ENCODE measurements at places on chromosomes 2 and 18. TPM values are rescaled to one million over a fixed set of nuclear protein-coding genes. Genes with fewer than 3 reads are reported as not detected.
A peak's percentile ranks its signal among the peaks of the same experiment; 100 is the strongest.

Gene GRHL1
- 0.82 TPM for total RNA-seq

Gene SALL3
- 0.10 TPM for total RNA-seq

Gene ZAP70
- total RNA-seq, result 2.7 TPM

Gene ELOA2
- total RNA-seq, result not detected

DNA sequence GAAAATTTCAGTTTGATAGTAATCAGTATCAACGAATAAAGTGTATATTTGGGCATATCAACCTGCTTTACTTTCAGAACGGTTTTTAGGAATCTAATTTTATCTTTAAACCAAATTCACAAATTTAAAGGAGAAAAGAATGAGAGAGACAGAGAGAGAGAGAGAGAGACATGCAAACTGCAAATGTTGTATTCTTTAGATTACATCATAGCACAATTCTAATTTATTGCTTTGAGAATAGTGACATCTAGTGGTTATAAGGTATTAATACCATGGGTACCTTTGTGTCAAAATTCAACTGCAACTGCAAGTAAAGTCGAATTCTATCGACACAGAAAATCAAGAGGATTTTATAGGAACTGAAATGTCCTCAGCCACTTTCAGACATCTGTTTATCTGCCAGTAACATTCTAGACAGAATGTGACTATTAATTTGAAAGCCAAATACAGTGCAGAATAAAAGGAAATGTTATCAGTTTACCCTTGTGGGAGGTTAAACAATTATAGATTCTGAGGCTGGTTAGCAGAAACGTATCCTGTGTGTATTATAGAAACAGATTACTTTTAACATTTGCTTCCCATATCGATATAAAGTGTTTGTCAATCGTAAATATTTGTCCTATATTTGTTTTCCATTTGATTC lies 529.8 kb upstream of the VRK2 start:
- peak; percentile 20 for DNase-seq

DNA sequence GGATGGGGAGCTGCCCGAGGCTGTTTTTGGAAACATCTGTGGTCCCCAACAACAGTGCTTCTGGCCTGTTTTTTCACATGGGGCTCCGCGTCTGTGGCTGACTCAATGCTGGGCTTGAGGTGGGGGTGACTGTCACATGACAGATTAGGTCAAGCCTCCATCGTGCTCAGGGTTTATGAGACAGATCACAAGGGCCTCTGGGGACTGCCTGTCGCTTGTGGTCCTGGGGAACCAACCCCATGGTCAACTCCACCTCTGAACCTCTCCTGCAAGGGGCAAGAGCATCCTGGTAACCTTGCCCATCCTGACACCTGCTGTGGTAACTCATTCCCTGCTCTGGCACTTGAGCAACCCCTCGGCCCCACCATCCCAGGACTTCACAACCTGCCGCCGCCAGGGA lies 47.6 kb upstream of the SH3RF3 start:
- DNase-seq, result no peak

DNA sequence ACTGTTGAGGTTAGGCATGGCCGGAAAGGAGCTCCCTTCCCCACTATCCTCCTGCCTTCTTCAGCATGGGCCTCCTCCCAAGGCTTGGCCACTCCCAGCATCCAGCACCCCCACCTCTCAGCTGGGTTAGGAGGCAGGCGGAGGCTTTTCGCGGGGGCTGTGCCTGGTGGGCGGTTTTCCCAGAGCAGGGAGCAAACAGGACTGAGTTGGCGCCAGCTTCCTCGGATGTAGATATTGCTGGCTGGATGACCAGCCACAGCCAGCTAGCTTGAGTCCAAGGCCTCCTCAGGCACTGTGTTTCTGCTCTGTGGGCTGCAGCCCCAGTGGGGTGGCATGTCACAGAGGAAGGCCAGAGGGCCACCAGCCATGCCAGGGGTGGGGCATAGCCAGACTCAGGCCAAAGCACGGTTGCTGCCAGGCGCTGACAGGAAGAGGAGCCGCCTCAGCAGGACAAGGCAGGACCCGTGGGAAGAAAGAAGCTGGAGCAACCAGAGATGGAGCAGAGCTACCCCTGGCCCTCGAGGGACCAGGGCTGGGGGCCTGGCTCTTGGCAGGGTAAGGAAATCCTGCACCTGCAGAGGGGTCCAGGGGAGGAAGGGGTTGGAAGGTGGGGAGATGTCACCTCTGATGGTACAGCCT lies at the start of gene TCF23:
TCF23 (plus strand) TSS at position 204 of the 639 bp plus-strand sequence; CDS start at position 334, 130 bp downstream.
- DNase-seq, result no peak

Measured in glomerular endothelial cell (primary cell).